ENCODE measurements at places on chromosomes 12 and 14. TPM values are rescaled to one million over a fixed set of nuclear protein-coding genes. Genes with fewer than 3 reads are reported as not detected.

Gene KIF26A
- 4.6 TPM for total RNA-seq

Gene C1QL4
- total RNA-seq = 0.33 TPM

DNA sequence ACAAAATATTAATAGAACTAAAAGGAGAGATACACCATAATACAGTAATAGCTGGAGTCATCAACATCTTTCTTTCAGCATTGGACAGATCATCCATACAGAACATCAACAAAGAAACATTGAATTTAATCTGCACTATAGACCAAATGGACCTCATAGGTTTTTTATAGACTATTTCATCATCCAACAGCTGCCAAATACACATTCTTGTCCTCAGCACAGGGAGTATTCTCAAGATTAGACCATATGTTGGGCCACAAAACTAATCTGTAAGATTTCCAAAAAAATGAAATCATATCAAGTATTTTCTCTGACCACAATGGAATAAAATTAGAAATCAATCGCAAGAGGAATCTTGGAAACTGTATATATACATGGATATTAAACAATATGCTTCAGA, 86.9 kb downstream of the FSCB start:
- H3K4me3 ChIP-seq = no peak overlapping the region
- no peak overlapping the region for H3K27ac ChIP-seq

DNA sequence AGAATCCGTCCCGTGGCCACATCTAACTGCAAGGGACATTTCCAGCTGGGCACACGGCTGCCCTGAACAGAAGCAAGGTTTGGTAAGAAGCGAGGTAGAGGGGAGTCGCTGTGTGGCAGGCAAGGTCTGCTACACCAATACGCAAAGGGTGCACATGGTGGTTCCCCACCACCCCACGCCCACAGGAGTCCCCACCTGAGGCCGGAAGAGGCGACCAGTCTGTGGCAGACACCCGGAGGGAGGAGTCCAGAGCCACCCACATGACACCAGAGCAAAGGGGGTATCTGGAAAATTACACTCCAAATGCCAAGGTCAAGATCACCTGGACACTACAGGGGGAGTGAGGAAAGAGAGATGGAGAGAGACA, 47.1 kb upstream of the GALNT9 start:
- no peak overlapping the region for H3K27ac ChIP-seq
- H3K4me3 ChIP-seq = no peak overlapping the region
- no peaks in the 10 kb centered on the region for H3K36me3 ChIP-seq
- H3K4me1 ChIP-seq = no peaks in the 10 kb centered on the region
- H3K27me3 ChIP-seq = peaks cover 84% of the 10 kb centered on the region

Gene SP1
- 84.6 TPM for total RNA-seq

- H3K27ac ChIP-seq = no peak overlapping the region
- no peaks in the 10 kb centered on the region for H3K36me3 ChIP-seq
- DNase-seq = no peak
- H3K4me3 ChIP-seq = no peak overlapping the region
Observed at GRCh38 chr12:68080577-68080976, 79.0 kb downstream of the IFNG start.

GRCh38 chr14:95273001-95273978, 46.4 kb downstream of the CLMN start:
- H3K4me3 ChIP-seq = no peak overlapping the region
- peak overlapping the region; percentile 36 for H3K27ac ChIP-seq
- no peaks in the 10 kb centered on the region for H3K4me1 ChIP-seq
- H3K36me3 ChIP-seq = no peaks in the 10 kb centered on the region
- H3K27me3 ChIP-seq = no peaks in the 10 kb centered on the region

GRCh38 chr14:23055147-23055550, 2.2 kb downstream of the CDH24 start:
- H3K4me3 ChIP-seq = no peak overlapping the region
- no peak for DNase-seq
- H3K4me1 ChIP-seq = peaks cover 9% of the 10 kb centered on the region
- H3K27ac ChIP-seq = no peak overlapping the region
- no peaks in the 10 kb centered on the region for H3K27me3 ChIP-seq
- H3K36me3 ChIP-seq = peaks cover 6% of the 10 kb centered on the region

DNA sequence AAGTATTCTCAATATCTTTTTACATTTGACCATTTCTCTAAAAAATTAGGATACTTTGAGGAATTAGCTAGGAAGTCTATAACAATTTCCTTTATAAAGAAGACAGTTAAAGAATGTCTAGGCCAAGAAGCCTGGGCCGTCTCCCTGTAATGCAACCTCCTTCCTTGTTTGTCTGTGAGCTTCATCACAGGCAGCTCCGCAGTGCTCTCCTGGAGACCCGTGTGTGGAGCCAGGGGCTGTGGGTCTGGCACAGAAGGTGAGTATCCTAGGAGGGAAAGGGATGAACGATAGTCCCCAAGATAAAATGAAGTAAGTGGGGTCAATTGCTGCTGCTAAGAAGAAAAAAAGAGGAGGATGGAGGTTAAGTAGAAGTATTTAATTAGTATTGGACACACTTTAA, 31.8 kb upstream of the ATP23 start:
- no peaks in the 10 kb centered on the region for H3K27me3 ChIP-seq
- no peaks in the 10 kb centered on the region for H3K4me1 ChIP-seq
- no peak for DNase-seq
- no peak overlapping the region for H3K4me3 ChIP-seq
- no peaks in the 10 kb centered on the region for H3K36me3 ChIP-seq

GRCh38 chr12:38538319-38538718, 221.7 kb downstream of the ALG10B start:
- no peak overlapping the region for H3K27ac ChIP-seq
- H3K4me1 ChIP-seq = no peaks in the 10 kb centered on the region
- no peaks in the 10 kb centered on the region for H3K27me3 ChIP-seq

DNA sequence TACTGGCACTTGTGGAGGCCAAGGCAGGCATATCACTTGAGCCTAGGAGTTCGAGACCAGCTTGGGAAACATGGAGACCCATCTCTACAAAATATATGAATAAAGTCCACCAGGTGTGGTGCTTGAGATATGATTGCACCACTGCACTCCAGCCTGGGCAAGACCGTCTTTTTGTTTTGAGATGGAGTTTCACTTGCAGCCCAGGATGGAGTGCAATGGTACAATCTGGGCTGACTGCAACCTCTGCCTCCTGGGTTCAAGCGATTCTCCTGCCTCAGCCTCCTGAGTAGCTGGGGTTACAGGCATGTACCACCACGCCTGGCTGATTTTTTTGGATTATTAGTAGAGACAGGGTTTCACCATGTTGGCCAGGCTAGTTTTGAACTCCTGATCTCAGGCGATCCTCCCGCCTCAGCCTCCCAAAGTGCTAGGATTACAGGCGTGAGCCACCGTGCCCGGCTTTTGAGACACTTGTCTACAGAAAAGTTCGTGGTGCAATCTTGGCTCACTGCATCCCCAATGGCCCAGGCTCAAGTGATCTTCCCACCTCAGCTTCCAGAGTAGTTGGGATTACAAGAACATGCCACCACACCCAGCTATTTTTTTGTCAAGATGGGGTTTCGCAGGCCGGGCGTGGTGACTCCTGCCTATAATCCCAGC, 16.3 kb upstream of the ATP5F1B start:
- no peaks in the 10 kb centered on the region for H3K27me3 ChIP-seq
- H3K4me3 ChIP-seq = no peak overlapping the region
- no peaks in the 10 kb centered on the region for H3K4me1 ChIP-seq
- no peak overlapping the region for H3K27ac ChIP-seq
- H3K36me3 ChIP-seq = peaks cover 4% of the 10 kb centered on the region

- H3K4me1 ChIP-seq = no peaks in the 10 kb centered on the region
- no peaks in the 10 kb centered on the region for H3K27me3 ChIP-seq
- no peak overlapping the region for H3K27ac ChIP-seq
- no peak for DNase-seq
- no peak overlapping the region for H3K4me3 ChIP-seq
Observed at GRCh38 chr12:24573621-24574020, 375.3 kb downstream of the BCAT1 start.
